ENCODE measurements at places on chromosomes 2 and 18.
A peak's percentile ranks its signal among the peaks of the same experiment; 100 is the strongest.

DNA sequence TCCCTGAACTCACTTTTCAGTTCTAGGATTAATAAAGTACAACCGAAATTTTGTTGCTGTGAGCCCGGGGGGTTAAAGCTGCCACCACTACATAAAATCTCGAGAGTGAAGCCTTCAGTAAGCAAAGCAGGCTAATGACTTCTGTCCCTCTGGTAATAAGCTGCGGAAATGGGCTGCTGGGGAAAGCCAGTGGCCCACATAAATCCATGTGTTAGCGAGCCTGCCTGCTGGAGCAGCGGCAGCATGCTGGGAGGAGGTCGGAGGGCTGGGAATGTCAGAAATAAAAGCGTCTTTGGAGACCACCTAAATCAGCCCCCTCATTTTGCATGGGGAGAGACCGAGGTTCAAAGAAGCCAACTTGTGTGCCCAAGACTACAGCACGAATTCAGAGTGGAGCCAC is 371.7 kb downstream of the TNS1 start:
- DNase-seq: no peak

DNA sequence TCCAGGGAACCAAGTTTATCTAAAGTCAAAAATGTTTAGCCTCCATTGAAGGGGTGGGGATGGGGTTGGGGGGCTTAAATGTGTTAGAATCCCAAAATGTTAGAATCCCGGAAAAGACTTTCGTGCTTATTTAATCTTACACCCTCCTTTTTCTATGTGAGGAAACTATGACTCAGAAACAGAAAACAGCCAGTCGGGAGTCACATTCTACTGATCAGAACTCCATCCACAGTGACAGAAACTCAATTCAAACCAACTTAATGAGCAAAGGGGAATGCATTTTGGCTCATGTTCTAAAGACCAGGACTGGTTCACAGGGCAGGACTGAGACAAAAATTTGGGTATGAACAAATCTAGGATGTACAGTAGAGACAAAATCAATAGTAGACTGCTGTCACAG is 31.9 kb upstream of the AFTPH start:
- DNase-seq: no peak

DNA sequence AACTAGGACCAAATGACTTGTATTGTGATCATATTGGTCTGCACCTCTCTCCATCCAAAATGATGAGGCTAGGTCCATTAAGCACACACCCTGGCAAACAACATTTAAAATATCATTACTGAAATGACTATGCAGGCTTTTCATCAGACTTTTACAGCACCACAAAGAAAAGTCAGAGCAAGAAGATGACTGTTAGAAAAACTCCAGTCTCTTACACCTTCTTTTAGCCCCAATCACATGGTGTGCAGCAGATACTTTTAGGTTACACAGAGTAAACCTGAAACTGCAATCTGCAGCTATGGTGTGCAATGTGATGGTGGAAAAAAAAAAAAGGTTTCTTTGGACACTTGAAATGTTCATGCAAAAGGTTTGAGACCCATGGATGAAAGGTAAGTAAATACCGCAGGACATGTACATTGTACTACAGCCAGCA is 5.4 kb upstream of the POLI start:
- no peak for DNase-seq

- no peak for DNase-seq
These were observed 94.3 kb downstream of the LIPG start for GRCh38 chr18:49656073-49656692.

DNA sequence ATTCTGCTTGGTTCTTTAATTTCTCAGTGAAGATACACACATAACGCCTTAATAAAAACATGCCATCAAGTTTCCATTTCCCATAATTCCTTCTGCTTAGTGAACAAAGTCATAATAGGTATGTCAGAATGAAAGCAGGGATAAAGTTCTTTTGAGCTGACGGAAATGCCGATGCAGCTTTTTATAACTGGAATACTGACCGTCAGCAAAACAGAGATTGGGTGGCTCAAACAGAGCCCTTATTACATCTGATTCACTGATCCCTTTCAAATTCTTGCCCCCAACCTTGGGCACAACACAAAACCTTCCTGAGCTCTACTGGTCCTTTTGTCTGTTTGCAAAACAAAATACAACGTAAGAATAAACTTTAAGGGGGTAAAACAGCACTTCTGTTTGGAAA is 140.4 kb downstream of the CDH2 start:
- DNase-seq: peak; percentile 2

DNA sequence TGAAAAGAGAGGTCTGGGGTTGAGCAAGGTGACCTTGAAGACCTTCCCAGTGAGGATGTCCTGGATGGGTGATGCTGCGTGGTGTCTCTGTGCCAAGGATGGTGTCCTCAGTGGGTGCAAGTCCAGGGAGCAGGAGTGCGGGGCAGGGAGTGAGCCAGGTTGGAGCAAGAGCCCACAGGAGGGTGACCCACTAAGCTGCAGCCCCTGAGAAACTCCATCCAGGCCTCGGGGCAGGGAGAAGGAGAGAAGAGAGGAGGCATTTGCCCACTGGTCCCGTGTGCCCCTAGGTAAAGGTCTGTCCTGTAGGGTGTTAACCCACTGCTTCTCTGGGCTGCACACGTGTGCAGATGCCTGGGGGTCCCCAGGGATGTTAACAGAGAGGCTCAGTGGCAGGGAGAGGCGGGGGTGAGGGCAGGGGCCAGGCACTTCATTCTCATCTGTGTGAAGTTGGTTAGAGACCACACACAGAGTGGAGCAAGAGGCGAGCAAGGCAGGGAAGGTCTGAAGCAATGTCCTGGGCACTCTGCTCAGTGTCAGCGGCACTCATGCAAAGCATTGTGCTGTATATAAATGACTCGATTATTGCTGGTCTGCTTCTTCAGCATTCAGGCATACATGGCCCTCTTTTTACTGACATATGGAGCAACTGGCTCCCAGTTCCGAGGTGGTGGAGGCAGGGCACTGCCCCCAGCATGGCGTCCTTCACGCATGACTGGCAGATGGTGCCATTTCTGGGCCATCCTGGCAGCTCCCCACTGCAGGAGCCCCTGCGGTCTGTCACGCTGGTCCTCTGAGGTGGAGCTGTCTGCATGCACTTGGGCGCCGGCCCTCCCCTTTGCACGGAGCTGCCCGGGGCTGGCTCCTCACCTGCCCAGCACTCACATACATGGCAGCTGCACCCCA is 117.2 kb upstream of the HS6ST1 start:
- DNase-seq: no peak

GRCh38 chr18:24659827-24660720 is 199.6 kb downstream of the HRH4 start:
- peak; percentile 7 for DNase-seq

GRCh38 chr2:71275939-71276310 is 49.0 kb upstream of the PAIP2B start:
- no peak for DNase-seq

GRCh38 chr2:75592030-75592429 is 31.3 kb upstream of the EVA1A start:
- peak; percentile 71 for DNase-seq

All from stromal cell of bone marrow (primary cell).